ENCODE measurements at places on chromosomes 5 and 9.

DNA sequence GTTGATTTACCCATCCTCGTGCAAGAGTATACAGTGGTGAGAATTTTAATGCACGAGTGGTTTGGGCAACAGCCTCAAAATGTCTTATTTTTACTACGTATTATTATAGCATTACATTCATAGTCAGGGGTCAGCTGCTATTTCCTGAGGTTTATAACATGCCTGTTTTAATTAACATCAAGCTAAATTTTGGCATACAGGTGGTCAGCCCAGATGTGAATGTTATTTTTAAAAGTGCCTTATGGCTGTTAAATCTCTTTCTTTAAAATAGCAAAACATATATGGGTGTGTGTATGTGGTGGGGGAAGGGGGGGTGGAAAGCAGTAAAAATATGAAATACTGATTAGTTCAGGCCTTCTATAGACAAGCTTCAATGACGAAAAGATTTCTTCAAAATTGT is 424.5 kb upstream of the CLINT1 start:
- DNase-seq: no peak

DNA sequence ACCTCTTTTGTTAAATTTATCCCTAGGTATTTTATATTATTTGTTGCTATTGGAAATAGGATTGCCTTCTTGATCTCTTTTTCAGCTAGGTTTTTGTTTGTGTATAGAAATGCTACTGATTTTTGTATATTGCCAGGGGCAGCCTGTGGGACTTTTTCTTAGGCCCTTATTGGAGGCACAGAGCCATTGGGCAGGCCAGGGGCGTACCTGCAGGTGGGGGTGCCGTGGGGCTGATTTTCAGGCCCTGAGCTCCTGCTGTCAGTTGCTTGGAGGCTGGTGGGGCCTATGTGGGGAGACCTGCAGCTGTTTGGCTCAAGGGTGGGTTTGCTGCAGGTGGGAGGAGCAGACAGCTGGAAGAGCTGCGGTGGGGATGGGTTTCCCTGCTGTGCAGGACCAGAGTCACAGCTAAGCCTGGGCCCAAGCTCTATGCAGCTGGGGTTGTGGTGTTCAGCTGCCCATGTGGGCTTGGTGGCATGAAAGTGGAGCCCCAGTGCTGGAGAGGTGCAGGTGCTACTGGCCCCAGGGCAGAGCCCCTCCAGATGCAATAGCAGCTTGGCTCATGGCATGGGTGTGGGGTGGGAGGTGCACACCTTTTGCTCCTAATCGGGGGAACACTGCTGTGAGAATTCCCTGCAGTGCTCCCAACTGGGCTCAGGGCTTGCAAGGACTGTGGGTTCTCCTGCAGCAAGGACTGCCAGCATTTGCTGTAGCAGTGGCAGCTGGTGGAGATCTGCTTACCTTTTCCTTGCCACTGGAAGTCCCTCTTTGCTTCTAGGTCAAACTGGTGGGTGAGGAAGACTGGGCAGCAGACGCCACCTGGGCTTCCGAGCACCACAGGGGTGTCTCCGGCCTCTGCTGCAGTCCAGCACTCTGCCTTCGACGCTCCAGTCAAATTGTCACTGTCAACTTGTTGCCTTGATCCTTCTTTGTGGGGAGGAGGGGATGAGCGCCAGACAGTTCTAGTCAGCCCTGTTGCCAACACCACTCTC is 7.6 kb upstream of the CLPTM1L start:
- DNase-seq: no peak

GRCh38 chr5:150179019-150179620 is 10.7 kb upstream of the SLC6A7 start:
- no peak for DNase-seq

DNA sequence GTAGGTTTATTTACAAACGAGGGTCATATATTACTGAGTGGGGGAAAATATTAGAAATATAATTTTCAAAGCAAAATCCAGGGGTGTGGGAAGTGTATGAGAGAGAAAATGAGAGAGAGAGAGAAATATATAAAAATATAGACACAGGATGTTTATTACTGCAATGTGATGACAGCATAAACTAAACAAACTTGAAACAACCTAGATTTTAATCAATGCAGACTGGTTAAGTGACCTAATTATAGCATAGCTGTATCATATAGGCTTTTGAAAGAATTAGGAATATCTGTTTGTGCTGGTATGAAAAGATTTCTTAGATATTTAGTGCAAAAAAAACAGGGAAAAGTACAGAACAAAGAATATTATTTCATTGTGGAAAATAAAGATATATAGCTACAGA is 280.5 kb downstream of the ACTL7B start:
- DNase-seq: no peak

DNA sequence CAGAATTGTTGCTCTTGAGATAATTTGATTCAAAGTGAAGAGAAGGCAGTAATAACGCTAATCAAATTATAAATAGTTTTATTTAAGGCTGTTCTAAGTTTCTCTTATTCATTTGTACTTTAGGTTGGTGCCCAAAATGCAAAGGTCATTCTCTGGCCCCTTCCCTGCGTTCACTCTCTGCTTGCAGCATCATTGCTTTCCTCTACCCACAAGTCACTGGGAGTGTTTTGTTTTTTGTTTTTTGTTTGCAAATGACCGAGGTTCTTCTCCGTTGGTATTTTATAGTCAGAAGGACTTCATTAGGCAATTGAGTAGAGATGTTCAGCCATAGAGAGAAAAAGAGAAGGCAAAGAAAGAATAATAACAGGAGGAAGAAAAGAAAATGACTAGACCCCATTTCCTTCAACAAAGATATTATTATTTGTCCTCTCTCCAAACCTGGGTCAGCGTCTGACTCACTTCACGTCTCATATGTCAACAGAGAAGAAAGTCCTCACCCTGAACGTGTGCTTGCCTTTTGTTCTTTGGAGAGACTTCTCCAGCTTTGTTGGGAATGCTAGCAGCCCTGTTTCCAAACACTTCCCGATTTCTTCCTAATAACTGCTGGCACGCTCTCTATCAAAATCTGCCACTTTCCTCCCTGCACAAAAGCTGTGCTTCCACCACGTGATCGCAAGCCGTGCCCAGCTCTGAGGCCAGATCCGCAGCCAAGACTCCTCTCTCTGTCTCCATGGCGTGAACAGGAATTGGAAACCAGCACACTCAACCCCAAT is 119.8 kb downstream of the EBF1 start:
- DNase-seq: no peak

- no peak for DNase-seq
Measured at GRCh38 chr5:127299678-127300077, 9.1 kb downstream of the MEGF10 start.
